ENCODE measurements at places on chromosomes 4 and X. TPM values are rescaled to one million over a fixed set of nuclear protein-coding genes. Genes with fewer than 3 reads are reported as not detected.

MAGEB17 gene
- total RNA-seq: not detected

OTUD6A gene
- total RNA-seq: not detected

TREX2 gene
- 1.8 TPM for total RNA-seq

TLR3 gene
- 2.0 TPM for total RNA-seq

TMSB15B gene
- 2.7 TPM for total RNA-seq

SERTM2 gene
- total RNA-seq: 2.3 TPM

NDNF gene
- total RNA-seq: 0.18 TPM

F8A2 gene
- total RNA-seq: not detected

All from smooth muscle cell of bladder (primary cell).